CD4-positive, alpha-beta T cell treated with Interleukin-4 for 4 hours (primary cell): ENCODE measurements at places on chromosomes 7 and 10.

- DNase-seq: no peak
Observed at GRCh38 chr10:23419655-23420329, 19.1 kb upstream of the OTUD1 start.

DNA sequence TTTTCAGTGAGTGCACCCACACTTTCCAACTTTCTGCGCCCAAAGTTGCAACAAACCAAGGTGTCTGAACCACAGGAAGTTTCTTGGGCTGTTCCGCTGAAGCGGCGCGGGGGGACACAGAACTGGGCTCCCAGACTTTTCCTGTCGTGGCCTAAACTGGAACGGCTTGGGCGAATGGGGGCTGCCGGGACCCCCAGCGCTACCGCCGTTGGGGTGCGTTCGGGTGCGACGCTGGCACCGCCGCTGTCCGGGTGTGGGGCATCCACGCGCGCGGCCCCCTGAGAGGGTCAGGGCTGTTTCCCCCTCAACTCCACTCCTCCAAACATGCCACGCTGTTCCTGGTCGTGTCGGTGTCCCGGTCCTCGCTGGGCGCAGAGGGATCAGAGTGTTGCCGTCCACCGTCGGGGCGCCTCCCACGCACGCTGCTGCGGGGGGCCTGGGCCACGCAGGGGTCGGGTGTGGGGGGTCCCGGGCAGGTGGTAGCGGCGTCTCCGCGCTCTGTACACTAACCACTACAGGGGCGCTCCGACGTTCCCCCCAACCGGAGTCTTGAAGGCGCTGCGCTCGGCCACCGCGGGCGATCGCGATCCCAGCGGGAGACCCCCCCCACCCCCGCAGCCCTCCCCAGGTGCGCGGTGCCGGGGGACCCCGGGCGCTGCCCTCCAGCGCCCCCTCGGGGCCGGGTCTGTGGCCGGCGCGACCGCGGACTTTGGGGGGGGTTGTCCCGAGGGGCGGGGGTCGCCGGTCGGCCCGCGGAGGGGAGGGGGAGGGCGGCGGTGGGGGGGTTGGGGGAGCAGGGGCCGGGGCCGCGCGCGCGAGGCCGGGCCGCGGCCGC, 2.2 kb upstream of the CUX1 start:
- peak; percentile 38 for DNase-seq

GRCh38 chr10:127338399-127339110, 142.2 kb upstream of the INSYN2A start:
- DNase-seq: no peak

GRCh38 chr7:21543528-21544302, 876 bp downstream of the DNAH11 start:
- DNase-seq: no peak

- no peak for DNase-seq
Observed at GRCh38 chr10:85918371-85918770, 448.2 kb downstream of the GRID1 start.

DNA sequence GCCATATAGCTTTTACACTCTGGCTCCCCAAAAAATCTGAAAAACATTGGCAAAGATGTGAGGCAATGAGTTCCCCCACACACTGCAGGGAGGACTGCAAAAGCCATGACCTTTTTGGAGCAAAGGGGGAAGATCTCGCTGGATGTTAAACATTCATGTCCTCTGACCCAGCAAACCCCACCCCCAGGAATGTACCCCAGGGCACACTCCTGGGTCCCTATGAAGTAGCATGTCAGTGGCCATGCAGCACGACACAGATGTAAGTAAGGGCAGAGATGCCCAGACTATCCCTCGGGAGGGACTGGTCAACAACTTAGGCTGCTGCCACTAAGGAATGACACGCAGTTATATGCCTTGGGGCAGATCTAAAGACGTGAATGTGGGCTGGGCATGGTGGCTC, 100.6 kb downstream of the DLG5 start:
- DNase-seq: no peak

DNA sequence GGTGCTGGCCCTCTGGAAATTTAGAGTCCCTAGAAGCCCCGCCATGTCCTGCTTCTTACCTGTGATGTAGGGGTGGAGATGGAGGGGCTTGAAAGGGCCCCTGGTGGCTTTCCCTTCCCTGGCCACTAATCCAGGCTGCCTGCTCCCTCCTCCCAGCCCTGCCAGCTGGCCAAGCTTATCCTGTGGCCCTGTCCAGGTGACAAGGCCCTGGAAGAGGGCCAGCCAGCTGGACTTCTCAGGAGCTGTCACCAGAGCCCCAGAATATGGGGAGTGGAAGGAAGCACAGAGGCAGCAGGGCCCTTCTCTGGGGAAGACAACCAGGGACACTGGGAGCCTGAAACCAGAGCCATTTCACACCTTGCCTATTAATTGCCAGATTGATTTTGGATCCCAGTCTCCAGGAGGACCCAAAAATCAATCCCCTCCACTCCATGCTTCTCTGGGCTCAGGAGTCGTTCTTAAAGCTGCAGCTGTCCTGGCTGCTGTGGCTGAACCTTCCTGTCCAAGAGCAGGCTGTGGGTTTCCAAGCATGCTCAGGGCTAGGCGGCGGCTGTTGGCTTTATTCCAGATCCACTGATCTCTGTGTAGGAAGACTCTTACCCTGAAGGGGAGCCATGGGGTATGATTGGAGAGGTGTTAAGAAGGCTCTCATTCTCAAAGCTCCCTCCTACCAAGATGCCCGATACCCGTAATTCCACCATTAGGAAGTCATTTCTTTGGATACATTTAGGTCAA, 52.6 kb upstream of the PCBD1 start:
- no peak for DNase-seq

DNA sequence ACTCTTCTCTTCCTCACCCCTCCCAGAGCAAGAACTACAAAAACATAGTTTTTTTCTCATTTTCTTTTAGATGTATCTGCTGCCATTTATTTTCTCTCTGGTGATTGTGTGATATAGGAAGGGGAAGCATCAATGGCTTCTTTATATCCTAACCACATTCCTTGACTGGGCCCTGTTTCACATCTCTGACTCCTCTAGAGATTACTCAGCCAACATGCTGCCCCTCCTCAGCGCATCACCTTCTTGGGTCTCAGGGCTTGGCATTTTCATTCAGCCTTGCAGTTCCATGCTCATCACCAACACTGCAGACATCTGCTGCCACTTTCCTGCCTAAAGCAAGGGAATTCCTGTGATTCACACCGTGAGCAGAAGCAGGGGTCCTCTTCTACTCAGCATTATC, 705.5 kb downstream of the AUTS2 start:
- DNase-seq: no peak

- no peak for DNase-seq
Observed at GRCh38 chr7:4188651-4189050, 493.4 kb upstream of the FOXK1 start.

GRCh38 chr7:138934861-138935260, 46.3 kb downstream of the KIAA1549 start:
- no peak for DNase-seq

- no peak for DNase-seq
Observed at GRCh38 chr10:60662917-60663614, 115.2 kb upstream of the CDK1 start.

DNA sequence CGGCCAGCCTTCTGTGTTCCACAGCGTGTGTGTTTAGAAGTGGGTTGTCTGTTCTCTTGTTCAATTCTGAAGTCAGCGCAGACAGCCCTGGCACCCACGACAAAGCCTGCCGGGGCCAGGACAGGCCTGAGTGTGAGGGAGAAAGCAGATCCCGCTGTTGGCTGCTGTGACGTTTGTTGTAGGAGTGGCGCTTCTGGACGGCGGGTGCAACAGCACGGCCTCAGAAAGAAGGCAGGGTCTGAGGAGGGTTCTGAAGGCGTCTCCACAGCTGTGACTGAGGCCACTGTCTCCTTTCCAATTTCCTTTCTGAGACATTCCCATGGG, 76.2 kb downstream of the VIPR2 start:
- no peak for DNase-seq

GRCh38 chr7:130181263-130181605, 24.0 kb downstream of the TMEM209 start:
- no peak for DNase-seq
